ENCODE measurements at places on chromosomes 3 and 15.
A peak's percentile ranks its signal among the peaks of the same experiment; 100 is the strongest.

- DNase-seq = no peak
Observed at GRCh38 chr3:155398046-155398445, 104.6 kb upstream of the STRIT1 start.

DNA sequence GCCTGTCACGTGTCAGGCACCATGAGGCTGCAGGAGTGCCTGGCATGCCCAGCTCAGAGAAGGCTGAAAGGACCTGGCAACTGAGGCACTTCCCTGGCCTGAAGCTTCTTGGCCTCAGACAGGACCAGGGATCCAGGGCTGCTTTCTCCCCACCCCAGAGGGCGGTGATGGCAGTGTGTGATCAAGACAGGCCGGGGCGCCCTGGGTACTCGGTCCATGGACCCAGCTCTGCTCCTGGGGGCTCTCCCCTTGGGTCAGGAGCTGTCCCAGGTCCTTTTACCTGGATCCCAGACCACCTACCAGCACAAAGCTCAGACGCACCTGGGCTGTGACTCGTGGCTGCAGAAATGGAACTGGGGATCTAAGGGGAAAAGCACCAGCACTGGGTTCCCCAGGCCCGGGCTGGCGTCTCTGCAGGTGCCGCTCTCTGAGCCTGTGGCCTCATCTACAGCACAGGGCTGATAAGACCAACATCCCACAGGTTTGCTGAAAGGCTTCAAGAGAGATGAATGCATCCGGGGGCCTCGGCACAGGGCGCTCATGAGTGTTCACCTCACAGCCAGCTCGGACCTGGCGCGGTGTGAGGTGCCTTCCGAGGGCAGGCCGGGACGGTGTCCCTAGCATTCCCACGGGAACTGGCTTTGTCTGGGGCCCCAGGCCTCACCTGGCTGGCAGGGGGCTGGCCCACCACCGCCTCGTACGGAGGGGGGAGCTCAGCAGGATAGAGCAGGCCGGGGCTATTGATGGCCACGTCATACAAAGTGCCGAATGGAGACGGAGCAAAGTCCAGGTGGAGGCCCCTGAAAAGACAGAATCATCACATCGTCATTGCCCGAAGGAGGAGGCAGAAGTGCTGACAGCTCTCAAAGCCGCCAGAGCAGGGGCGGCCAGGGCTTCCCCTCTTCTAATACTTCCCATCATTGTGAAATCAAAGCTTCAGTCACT is 133.6 kb downstream of the NSMCE3 start:
- no peak for DNase-seq

DNA sequence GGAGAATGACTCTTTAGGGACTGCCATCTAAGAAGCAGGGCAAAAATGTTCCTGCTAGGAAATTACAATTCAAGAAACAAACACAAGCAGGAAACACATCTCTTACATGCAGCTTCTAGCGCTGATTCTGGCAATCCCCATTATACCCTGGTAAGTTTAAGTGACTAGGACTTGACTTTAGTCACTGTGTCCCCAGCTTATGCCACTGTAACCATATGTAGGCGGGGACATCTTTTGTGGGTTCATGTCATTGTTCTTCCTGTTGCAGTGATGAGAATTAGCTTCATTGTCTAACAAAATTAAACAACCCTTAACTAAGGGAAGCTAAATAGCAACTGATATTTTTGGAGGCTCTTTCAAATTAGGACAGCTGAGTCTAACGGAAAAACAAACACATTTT is 17.9 kb upstream of the FAM81A start:
- no peak for DNase-seq

DNA sequence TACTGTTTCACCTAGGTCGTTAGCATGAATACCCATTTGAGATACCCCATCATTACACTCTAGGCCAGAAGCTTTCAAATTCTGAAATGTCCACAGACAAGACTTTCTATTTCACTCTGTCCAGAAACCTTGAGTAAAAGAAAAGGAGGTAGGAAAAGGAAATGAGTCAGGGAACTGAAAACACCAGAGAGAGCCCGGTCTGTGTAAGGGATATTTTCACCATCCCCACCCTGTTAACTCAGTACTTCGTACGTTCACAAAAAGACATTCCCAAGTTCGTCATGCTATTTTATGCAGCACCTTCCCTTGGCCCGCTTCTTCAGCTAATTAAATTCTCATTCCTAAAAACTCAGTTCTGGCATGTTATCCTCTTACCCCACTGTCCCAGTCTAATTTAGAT is 89.4 kb upstream of the SOX2 start:
- DNase-seq = no peak

DNA sequence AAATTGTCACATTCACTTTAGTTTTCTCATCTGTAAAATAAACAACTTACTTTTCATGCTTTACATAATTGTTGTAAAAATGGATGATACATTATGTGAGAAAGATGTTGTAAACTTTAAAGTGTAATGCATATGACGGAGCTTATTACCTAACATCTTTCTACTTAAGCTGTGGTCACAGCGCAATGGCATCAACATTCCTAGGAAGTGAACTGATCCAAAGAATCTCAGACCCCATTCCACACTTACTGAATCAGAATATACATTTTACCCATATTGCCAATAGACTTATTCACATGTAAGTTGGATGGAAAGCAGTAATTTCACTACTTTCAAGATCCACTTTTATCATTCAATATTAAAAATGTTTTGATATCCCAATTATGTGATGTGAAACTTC is 497.5 kb downstream of the FGF12 start:
- DNase-seq = no peak

DNA sequence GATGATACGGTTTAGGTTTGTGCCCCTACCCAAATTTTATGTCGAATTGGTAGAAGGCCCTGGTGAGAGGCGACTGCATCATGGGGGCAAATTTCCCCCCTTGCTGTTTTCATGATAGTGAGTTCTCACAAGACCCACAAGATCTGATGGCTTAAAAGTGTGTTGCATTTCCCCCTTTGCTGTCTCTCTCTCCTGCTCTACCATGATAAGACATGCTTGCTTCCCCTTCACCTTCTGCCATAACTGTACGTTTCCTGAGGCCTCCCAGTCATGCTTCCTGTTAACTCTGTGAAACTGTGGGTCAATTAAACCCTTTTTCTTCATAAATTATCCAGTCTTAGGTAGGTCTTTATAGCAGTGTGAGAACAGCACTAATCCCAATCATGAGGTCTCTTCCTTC is 381.2 kb downstream of the RSL24D1 start:
- peak; percentile 56 for DNase-seq

DNA sequence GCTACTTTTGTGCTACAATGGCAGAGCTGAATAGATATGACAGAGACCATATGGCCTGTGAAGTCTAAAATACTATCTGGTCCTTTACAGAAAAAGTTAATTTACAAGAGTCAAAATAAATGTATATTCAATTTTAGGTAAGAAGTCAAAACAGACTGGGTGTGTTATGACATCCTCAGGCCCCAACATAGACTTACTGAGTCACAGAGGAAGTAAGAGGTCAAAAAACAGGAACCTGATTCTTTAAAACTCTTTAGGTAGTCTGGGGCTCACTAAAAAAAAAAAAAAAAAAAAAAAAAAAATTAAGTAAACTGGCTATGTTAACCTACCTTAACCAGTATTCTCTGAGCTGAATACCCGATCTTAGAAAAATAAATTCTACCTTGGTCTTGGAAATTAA is 13.1 kb downstream of the DNAAF4 start:
- no peak for DNase-seq
